ENCODE measurements at places on chromosomes 1 and 21. TPM values are rescaled to one million over a fixed set of nuclear protein-coding genes. Genes with fewer than 3 reads are reported as not detected.

Gene RAB3GAP2
- 51.0 TPM for total RNA-seq

Gene LCA5L
- 0.27 TPM for total RNA-seq

Gene CYP4Z1
- not detected for total RNA-seq

Gene REN
- not detected for total RNA-seq

Gene LAMC2
- not detected for total RNA-seq

Gene TRABD2B
- not detected for total RNA-seq

Gene ZRANB2
- 116 TPM for total RNA-seq
